ENCODE measurements at places on chromosomes 1 and 21.

GRCh38 chr1:54398963-54399528 is 7.1 kb downstream of the SSBP3 start:
- DNase-seq: no peak

- DNase-seq: no peak
These were observed 55.5 kb downstream of the MPZL1 start for GRCh38 chr1:167777269-167777650.

DNA sequence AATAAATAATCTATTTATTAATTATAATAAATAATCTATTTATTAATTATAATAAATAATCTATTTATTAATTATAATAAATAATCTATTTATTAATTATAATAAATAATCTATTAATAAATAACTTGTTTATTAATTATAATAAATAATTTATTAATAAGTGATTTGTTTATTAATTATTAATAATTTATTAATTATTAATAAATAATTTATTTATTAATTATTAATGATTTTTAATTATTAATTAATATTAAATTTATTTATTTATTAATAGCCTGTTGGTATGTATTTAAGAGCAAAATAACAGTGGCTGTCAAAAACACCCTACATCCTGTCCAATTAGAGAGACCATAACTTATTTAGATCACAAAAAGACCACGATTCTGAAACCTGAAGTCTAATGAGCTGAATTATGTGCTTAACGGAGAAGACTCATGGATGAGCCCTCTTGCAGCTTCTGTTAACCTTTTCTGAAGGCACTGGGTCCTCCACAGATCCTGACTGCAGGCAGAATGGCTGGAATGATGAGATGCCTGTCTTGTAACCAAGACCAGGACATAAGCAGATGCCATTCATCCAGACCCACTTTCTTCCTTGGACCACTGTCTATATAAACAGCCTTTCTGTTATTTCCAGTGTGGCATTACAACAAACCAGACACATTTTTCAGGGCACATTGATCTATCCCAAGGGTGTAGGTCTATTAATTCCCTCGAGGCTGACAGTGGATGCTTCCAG is 134.2 kb downstream of the SETD4 start:
- no peak for DNase-seq

DNA sequence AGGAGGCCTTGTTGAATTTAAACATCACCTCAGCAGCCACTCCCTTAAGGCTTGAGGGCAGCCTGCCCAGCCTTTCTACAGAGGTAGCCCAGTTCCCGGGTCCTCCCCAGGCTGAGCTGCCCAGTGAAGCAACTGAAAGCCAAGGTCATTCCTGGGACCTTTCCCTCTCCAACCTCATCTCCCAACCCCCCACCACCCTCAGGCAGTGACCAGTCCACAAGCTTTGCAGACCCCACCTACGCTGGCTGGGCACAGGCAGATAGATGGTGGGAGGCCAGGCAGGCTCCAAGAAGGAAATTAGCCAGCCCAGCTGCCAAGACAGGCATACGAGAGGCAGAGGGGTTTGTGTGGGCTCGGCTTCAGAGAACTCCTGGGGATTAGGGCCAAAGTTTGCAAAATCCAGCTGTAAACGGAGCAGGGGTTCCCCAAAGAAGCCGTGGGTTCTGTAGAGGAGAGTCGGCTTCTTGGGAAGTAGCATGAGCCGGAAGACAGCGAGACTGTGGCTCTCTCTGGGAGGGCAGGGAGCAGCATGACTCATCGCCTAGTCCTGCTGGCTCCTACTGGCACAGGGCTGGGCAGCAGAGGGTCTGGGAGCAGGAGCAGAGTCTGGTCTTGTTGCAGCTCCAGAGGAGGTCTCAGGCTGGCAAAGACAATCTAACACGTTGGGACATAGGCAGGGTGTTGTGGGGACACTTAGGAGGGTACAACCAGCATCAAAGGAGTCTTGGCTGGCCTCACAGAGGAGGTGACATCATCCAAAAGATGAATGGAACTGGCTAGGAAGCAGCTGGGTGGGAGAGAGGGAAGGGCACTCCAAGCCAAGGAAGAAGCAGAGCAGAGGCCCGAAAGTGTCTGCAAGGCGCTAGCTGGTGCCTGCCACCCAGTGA is 2.8 kb upstream of the ZC3H12A start:
- DNase-seq: no peak

GRCh38 chr21:45469273-45470086 is 64.5 kb downstream of the COL18A1 start:
- no peak for DNase-seq

DNA sequence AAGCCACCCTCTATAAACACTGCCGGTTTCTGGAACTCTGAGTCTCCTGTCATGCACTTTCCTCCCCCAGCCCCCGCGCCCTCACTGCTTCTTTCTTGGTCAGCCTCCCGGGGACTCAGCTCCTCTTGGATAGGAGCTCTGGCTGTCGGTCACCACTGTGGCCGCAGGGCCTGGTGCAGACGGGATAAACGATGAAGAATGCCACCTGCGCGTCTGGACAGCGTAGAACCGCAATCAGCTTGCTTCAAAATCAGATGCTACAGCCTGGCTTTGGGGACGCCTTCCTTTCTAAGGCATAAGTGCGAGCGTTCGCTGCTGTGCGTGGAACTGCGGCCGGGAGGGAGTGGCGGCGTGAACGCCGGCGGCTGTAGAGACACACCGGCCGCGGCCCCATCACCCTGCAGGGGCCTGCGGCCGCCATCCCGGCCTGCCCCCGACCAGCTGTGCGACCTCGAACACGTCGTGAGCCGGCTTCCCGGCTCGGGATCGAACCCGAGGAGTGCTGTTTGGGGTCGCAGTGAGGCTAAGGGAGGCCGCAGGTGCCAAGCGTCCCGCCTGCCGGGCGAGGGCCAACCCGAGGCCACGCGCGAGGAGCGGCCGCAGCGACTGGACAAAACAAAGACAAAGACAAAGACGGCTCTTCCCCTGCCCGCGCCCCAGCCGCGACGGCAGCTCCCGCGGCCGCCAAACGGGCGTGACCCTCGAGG is 688 bp downstream of the PTTG1IP start:
- DNase-seq: no peak

GRCh38 chr1:36322041-36322785 is 1.2 kb downstream of the EVA1B start:
- no peak for DNase-seq

- no peak for DNase-seq
These were observed 27.9 kb upstream of the ECE1 start for GRCh38 chr1:21318057-21318713.

DNA sequence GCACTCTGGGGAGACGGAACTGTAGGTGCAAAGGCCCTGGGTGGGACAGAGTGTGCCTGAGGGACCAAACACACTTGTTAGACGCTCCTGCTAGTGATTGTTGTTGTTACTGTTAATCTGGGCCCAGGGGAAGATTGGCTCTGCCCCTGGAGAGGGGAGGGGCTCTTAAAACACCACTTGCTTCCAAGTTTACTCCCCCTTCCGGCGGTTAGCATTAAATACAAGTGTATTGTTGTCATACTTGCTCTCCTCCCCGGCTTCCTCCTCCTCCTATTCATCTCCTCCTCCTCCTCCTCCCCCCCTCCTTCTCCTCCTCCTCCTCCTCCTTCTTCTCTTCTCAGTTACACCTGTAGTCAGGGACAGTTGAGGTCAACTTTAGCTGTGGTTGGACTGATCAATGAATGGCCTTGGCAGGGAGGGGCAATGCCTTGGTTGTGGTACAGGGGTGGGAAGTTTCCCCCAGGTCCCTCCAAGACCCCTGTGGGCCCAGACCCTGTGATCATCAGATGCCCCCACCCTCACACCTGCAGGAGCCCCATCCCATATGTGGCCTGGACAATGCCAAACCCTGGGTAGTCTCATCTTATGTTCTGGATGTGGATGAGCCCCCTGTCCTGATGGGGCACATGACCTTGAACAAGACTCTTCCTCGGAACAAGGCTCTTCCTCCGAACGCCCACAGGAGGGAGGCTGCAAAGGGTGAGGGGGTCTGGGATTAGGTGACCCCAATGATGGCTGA is 217.3 kb downstream of the PTPRU start:
- DNase-seq: no peak

DNA sequence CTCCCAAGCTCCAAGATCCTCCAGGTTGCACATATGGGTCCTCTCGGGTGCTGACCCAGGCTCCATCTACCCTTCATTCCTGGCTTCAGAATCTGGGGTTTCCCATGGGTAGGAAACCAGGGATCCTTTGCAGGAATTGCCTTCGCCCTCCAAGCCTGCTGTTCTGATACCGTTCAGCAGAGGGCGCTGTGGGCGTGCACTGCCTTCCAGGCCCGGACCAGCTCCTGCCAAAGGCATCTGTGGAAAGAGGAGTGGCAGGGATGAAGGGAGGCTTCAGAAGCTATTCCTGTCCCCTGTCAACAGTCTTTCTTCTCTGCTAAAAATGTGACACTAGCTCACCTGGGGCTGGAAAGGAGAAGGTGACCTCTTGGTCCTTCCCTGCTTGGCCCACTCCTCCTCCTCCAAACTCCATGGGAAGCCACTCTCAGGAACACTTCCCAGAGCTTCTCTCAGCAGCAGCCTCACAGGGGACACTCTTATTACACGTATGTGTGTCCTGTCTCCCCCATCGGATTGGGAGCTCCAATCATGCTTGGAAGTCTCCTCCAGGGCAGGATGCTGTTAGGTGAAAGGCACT is 71.2 kb downstream of the VWA5B1 start:
- no peak for DNase-seq

- DNase-seq: no peak
These were observed 16.5 kb downstream of the LSS start for GRCh38 chr21:46211786-46212720.

GRCh38 chr1:24186993-24187790 is at the start of gene IFNLR1:
Gene IFNLR1, minus strand, starts transcription at chr1:24187289. Its CDS starts 41 bp downstream, at chr1:24187248.
- peak; percentile 78 for DNase-seq

DNA sequence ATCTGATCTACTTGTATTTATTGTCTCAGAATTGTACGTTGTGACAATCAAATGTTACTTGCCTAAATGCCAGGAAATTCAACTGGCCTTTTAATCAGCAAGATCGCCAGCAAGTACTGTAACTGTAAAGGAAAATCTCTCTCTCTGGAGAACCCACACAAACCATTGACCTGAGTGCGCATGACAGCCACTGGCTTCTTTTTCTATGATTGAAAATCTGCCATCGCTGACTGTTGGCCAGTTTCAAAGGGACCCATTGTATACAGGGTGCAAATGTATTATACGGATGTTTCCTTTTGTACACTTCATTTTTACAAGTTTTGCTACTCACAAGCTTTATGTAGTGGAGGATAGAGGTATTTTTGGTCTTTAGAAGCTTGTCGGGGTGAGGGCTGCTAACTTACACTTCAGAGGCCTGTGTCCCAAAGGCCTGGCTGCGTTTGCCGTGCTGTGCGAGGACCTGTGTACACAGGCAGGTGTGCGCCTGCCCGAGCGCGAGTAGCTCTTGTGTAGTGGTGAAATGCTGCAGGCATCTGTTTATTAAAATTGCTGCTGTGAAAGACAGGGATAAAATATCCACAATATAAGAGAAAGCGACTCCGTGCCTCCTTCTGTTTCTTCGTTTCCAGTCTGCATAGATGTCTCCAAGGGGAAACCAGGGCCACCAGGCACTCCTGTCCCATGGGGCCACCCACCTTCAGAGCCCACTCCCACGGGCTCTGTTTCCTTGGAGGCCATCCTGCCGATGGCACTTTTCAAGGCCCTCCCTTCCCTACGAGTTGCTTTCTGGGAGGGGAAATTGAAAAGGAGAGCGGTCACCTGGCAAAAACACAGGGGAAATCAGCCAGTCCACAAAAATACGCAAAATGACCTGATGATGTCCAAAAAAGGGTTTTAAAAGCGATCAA is 25.3 kb upstream of the TRAPPC10 start:
- DNase-seq: no peak

DNA sequence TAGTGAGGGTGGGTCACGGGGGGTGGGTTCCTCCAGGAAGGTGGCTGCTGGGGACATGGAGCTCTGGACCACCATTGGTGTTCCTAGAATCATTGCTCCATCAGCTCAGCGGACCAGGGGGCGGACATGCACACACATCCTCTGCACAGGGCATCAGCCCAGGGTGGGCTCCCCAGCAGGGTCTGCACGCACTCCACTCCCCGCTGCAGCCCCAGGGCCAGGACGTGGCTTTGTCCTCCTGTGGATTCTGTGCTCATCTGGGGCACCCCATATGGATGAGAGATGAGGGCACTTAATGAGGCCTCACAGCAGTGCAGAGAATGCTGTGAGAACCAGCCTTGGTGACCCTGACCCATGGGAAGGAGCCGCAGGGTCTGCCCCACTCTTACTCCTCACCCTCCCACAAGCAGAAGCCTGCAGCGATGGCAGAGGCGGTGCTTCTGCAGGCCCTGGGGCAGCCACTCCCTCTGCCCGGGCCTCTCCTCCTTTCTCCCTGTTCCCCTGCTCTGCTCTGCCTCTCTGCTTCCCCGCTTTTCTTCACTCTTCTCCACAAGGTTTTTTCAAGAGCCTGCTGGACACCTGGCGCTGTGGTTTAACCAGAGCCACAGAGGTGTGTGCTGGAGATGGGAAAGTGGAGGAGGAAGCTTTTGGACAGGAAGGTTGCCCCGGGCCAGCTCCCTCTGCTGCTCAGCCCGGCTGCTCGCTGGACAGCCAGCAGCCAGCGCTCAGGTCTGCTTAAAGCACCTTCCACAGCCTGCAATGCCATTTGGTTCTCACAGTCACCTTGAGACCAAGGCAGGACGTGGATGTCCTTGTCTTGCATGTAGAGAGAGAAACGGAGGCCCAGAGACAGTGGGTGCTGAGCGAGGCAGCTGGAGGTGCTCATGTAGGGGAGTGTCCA is 26.3 kb upstream of the PCBP3 start:
- DNase-seq: no peak

- DNase-seq: no peak
These were observed 278.2 kb downstream of the DSCAM start for GRCh38 chr21:40568807-40569206.

GRCh38 chr1:226474443-226475141 is 66.7 kb upstream of the PARP1 start:
- no peak for DNase-seq

DNA sequence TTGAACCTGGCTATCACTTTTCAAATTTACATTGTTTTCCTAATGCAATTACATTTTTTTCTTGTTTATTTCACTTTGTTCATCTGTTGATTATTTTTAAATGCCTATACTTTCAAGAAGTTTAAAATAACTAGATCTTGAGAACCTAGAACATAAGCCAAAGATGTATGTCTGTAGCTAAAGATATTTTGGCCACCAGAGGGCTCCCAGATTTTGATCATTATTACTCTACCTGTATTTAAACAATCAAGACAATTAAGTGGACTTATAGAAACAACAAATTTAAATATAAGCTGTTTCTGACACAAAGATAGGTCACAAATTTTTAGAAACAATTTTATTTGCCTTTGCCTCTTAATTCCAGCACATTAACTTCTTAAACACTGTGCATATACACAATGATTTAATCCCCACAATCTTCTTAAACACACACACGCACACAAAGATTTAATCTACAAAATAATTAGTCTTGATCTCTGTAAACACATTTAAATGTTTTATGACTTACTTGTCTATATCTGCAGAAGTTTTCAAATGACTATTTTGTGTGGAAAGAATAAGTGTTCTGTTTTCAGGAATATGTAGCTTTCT is 380.0 kb downstream of the DSCAM start:
- DNase-seq: no peak

DNA sequence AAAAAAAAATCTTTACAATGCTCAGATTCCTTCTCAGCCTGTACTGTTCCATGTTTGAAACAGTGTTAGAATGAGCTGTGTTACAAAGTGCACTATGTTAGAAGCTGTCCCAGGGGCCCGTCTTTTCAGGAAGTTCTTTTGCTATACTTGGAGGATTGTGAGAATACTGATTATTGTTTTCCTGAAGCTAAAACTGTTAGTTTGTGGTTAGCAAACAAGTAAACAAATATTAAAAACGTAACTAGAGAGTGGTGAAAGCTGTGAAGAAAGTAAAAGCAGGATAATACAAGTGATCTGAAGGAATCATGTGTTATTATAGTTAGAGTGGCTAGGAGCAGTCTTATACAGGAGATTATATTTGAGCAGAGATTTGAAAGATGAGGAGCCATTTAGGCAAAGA is 35.6 kb downstream of the CAMSAP2 start:
- no peak for DNase-seq

Data from activated naive CD4-positive, alpha-beta T cell treated with anti-CD3 and anti-CD28 coated beads, Interleukin-2, amount 50 U/mL, for 16 hours (primary cell).